ENCODE measurements at places on chromosomes 6 and 20.
A peak's percentile ranks its signal among the peaks of the same experiment; 100 is the strongest.

DNA sequence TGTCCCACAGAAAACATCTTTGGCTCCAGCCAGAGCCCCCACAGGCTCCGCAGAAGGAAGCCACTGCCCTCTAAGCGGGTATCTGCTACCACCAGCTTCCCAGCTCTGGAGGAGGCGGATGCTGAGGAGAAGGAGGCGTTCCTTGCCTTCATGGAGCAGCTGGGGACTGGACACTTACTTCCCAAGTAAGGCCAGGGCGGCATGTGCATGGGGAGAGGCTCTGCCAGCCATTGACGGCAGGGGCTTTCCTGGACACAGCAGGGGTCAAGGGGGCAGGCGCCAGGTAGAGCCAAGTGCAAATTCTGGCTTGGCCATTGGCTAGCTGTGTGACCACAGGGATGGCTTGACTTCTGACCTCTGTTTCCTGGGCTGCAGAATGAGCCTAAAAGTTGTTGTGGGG lies 17.8 kb downstream of the RAB44 start:
- DNase-seq = no peak

GRCh38 chr20:35303735-35304491 lies 11.7 kb upstream of the FAM83C start:
- peak; percentile 57 for DNase-seq

GRCh38 chr6:98944598-98945081 lies 3.1 kb downstream of the FBXL4 start:
- no peak for DNase-seq

DNA sequence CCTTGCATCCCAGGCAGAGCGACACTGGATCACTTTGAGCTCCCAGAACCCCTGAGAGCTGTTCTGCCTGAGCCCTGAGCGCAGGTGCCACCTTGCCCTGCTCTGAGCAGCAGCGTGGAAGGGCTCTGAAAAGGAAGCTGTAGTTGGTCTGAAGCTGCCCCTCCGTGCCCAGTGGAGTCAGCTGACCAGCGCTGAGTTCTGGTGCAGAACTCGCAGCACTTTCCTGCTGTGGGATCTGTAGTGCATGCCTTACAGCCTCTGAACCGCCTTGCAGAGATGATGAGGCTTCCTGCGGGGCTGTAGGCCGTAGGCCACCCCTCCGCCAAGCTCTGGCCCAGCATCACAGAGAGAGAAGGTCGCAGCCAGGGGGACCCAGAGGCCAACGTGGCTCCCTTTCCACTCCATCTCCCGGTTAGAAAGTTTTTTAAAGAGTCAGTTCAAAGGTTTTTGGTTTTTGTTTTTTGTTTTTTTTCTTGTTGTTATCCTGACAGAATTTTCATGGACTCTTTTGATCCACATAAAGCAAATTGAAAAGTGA lies 158.3 kb upstream of the CST7 start:
- no peak for DNase-seq

GRCh38 chr20:8139899-8140298 lies 7.8 kb downstream of the PLCB1 start:
- no peak for DNase-seq
